ENCODE measurements at places on chromosomes 12 and 14. TPM values are rescaled to one million over a fixed set of nuclear protein-coding genes. Genes with fewer than 3 reads are reported as not detected.

- no peak for DNase-seq
These were observed 249.7 kb upstream of the AVPR1A start for GRCh38 chr12:63400718-63401117.

- DNase-seq = no peak
These were observed 8.1 kb upstream of the CMAS start for GRCh38 chr12:22037947-22038346.

DNA sequence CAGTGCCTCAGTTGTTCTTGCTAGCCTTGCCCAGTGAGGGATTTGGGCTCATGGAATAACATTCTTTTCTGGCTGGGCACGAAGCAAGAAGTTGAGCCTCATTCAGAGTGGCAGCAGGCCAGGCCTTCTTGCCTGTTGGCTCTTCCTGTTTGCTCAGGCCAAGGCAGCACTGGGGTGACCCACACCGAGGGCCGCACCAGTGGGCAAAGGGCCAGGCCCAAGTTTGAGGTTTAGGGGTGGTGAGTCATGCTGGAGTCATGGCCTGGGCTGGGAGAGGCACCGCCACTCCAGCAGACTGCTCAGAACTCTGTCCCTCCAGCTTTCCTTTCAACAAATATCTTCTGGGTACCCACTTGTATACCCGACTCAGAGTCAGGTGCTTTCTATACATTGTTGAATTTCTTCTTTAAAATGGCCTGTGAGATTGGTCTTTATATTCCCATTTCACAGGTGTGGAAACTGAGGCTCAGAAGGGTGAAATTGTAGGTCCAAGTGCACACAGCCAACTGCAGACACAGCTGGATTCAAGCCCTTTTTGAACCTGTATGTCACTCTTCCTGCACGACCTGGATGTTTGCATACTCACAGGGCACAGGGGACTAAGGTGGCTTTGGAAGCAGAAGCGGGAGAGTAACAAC is 279.4 kb downstream of the FOXN3 start:
- DNase-seq = no peak

DNA sequence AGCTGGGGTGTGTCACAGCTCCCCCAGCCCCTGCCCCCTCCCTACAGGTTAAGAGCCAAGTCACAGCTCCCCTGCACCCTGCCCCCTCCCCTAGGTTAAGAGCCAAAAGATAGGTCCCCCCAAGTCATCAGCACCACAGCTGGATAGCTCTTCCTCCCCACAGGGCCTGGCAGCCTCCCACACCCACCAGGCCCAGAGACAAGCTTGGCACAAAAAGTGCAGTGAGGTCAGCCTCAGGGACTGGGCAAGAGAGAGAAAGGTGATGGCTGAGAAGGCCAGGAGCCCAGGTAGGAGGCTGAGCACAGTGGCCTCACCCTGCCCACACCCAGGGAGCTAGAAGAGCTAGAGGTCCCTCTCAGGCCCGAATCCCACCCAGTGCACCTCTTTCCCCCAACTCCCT is 8.7 kb downstream of the ITGA7 start:
- DNase-seq = no peak

DNA sequence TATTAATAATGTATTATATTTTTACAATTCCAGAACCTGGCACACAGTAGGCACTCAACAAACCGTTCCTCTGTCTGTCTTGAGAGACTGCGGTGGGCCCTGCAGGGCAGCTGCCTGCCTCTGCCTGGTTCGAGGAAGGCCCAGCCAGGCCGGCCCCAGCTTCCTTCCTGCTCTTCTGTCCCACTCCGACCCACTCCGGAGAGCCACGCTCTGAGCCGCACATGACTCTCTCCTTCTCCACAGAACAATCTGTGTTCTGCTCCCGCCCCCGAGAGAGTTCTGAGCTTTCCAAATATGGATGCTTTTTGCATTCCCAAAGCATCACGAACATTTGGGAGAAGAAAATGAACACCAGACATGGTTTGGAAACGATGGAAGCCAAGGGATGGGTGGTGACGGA is 57.3 kb downstream of the TTC7B start:
- DNase-seq = no peak

Gene ESRRB
- not detected for total RNA-seq

Gene NR4A1
- total RNA-seq = 23.4 TPM
